ENCODE measurements at places on chromosomes 5 and 9.

DNA sequence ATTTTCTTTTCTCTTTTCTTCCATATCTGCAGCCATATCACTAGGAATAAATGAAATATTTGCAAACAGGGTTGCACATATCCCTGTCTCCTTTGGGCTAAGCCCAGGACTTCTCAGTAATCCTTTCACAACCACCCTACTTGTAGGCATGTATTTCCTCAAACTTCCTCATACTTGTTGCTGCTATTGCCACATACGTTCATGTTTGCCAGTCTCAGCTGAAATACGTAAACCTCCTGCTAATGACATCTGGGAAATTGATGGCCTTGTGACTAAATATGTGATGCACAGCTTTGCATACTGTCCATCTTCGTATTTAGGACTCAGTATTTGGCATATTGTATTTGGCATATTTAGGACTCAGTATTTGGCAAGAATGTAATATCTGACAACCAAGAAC lies 224.6 kb downstream of the PLK2 start:
- DNase-seq = no peak

DNA sequence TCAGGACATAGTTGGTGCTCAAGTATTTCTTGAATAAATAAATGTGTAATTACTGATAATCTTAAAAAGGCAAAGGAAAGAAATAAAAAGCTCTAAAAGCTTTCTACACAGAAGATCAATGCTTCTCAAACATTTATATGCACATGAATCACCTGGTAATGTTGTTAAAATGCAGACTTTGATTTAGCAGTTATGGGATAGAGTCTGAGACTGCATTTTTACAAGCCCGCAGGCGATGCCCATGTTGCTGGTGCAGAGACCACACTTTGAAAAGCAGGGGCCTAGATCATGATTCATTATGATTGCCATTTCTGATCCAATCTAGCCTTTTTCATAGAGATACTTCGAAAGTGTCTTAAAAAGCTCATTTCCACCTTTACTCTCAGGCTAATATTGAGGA lies 3.5 kb upstream of the CCDC152 start:
- DNase-seq = no peak

- DNase-seq = no peak
Measured at GRCh38 chr9:72315510-72316311, 49.3 kb downstream of the ZFAND5 start.

DNA sequence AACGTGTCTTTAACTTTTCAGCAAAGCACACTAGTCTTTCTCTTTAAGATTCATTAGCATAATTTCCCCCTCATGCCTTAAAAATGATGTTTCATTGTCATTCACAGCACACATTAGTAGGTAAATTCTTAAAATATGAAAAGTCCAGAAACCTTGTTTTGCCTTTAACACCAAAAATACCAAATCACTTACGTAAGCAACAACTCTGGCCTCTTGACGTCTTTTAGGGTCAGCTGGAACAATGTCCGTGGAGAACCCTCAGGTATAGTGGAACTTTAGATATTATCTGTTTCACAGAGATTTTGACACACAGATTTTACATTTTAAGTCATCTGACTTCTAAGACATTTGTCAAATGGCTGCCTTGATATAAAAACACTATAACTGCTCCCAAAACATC lies 30.9 kb downstream of the LNPEP start:
- DNase-seq = no peak

DNA sequence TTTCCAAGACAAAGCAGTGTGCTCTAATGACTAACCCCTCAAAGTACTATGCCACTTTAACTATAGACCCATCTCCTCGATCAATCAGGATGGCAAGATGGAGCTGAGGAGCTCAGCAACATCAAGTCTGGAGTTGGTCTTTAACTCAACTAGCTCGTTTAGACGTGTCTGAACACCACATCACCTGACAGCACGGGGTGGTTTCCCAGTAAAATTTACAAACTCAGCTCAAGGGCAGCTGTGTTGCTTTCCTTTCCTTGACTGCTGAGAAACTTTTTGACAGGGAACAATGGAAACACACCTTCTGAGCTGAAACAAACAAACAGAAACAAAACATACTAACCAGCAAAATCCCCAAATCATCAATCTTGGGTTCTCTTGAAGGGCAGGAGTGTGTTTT lies 202.5 kb downstream of the NTRK2 start:
- DNase-seq = no peak

- DNase-seq = no peak
Measured at GRCh38 chr9:131688377-131688776, 51.5 kb downstream of the RAPGEF1 start.

GRCh38 chr5:97694091-97694490 lies 511.0 kb upstream of the RIOK2 start:
- DNase-seq = no peak

- DNase-seq = no peak
Measured at GRCh38 chr5:142842994-142843905, 73.1 kb downstream of the ARHGAP26 start.

- no peak for DNase-seq
Measured at GRCh38 chr5:63055421-63055820, 476.8 kb downstream of the LRRC70 start.

GRCh38 chr5:134517553-134517952 lies 7.9 kb upstream of the JADE2 start:
- DNase-seq = no peak

GRCh38 chr5:139647506-139648204 lies 494 bp upstream of the CXXC5 start:
- DNase-seq = no peak

DNA sequence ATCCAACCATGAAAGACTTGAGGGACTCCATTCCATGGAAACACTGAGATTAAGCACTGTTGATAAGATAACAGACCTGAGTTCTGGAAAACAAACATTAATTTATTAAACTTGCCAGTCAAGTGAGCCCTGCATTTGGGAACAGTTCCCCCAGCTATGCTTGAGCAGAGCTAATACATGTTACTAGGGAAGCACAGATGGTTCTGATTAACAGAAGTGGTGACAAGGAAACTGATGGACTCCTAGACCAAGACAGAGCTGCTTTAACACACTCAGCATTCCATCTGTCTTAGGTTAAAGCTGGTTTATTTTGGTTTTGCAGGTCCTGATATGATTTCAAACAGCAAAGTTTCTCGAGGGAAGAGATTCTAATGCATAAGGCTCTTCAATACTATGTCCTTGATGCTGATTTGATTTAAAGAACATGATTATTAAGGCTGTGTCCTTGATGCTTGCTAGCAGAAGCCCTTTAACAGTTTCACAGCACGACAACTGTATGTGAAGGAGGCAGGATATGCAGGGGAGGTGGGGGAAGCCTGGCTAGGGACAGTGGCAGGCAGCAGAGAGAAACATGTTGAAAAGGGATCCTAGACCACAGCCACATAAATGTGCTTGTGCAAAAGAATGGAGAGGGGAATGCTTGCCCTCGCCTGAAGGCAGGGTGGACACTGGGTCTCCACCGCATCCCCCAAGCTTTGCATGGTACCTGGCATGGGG lies 66.2 kb downstream of the ACTBL2 start:
- peak; percentile 52 for DNase-seq

DNA sequence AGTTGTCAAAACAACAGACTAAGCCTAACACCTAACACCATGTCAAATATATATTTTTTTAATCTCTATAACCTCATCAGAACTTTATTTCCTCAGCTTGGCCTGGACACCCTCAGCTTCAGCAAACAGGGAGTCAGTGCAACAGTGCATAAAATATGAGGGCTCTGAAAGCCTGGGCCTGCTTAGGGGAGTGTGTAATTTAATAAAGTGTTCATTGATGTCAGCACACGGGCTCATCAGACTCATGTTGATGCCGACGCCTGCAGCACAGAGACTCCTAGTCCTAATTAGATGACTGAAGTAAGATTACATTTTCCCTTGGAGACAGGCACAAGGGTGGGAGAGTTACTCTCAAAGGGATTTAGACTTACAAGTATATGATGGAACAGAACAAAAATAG lies 37.8 kb downstream of the CDH10 start:
- DNase-seq = no peak

- peak; percentile 91 for DNase-seq
Measured at GRCh38 chr5:132674671-132675506, 1.1 kb downstream of the IL4 start.

GRCh38 chr5:100598446-100598845 lies 63.3 kb downstream of the FAM174A start:
- DNase-seq = no peak

DNA sequence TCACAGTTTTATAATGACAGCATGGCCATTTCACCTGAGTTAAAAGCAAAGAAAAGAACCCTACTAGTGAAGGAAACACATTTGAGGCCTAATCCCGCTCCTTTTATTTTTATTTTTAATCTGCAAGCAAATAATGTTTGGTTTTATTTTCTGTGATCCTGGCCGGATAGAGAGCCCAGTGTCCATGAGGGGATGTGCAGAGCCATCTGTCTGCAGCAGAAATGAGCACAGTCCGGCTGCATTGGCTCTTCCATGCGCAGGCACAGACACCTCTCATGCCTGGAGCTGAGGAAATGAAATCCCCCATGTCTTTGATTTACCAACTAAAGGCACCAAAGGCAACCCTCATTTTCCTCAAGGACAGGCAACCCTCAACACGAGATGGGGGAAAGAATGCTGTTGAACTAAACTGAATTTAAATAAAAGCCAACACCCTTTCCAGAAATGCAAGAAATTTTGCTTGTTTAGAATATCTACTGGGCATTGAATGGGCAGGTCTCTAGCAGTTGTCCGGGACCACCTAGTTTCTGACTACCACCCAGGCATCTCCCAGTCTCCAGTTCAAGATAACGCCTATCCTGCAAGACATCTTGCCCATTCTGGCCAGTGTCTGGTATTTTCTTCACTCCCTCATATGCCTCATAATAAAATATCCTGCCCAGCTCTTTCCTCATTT lies 47.9 kb upstream of the SEMA6A start:
- no peak for DNase-seq

GRCh38 chr5:39829441-39829840 lies 404.7 kb upstream of the DAB2 start:
- no peak for DNase-seq

- DNase-seq = no peak
Measured at GRCh38 chr9:112618385-112619009, 99.4 kb downstream of the INIP start.

DNA sequence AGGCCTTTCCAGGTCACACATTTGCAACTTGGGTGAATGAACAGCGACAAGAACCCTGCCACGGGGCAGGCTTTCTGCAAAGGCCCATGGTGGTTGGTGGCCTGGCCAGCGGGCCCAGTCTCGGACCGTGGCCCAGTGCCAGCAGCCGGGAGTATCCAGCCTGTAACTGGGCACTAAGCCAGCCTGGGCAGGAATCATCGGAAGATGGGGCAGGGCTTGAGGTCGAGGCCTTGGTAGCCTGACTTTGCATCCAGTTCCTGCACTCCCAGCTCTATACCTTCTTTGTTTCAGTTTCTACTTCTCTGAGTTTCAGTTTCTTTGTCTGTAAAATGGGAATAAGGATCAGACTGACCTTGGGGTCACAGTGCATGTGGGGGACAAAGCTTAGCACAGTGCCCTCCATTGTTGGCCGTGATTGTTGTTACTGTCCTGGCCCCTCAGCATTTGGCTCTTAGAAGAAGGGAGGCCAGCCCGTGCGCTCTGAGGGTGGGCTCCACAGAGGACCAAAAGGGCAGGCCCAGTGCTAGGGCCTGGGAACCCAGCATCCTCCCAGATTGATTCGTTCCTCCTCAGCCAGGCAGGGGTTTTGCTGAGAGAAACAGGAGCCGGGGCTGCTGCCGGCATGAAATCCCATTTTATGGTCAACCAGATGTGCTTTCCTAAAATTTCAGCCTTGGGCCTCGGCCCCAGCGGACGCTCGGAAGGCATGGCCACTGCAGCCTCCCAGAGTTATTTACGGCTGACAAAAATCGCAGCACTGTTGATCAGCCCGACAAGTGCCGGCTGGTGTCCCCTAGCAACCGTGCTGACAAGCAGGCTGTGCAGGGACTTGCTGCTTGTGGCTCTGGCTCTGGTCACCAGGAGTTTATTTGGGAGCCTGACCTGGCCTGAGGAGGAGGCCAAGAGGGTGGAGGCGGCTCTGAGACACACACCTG lies 43.6 kb downstream of the JADE2 start:
- no peak for DNase-seq

DNA sequence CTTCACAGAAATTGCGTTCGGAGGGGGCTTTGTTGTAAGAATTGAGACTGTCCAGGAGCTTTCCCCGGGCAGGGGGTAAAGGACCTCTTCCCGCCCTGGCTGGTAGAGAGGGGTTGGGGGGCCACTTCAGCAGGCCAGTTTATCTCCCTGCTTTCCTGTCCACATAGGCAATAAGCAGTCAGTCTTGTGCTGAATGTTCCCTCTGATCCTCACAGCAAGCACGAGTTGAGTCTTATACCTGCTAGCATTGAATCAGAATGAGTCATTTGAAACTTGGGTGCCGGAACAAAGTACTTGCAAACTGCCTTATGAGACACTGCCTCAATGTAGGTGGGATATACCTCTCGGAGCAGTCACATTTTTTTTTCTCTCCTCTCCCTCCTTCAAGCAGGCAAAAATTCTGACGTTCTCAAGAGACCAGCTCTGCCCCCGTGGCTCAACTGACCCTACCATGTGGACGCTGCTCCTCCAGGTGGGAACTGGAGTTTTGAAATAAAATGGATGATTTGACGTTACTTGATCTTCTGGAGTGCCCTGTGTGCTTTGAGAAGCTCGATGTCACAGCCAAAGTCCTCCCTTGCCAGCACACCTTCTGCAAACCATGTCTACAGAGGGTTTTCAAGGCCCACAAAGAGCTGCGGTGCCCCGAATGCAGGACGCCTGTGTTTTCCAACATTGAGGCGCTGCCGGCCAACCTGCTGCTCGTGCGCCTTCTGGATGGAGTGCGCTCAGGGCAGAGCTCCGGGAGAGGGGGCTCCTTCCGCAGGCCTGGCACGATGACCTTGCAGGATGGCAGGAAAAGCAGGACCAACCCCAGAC lies 1.3 kb downstream of the SH3RF2 start:
- no peak for DNase-seq

- DNase-seq = no peak
Measured at GRCh38 chr5:128257076-128257475, 173.5 kb downstream of the SLC12A2 start.

DNA sequence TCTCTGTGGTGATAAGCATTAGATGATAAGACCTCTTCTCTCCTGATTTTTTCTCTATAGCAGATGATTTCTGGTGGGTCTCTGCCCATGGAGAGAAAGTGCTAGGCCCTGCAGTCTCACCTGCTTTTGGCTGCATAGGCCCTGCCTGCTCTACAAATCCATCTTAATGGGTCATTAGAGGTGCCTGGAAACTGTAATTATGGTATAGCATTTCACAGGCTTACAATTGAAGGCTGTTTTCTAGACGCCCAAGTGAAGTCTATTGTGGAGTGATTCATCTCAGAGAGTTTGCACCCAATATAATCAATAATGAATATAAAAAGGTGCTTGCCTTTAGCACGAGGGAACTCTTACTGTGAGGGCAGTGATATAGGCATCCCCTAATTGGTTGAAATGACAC lies 33.8 kb downstream of the NEUROG1 start:
- DNase-seq = no peak

GRCh38 chr5:119019501-119019900 lies 31.2 kb upstream of the DTWD2 start:
- DNase-seq = no peak

DNA sequence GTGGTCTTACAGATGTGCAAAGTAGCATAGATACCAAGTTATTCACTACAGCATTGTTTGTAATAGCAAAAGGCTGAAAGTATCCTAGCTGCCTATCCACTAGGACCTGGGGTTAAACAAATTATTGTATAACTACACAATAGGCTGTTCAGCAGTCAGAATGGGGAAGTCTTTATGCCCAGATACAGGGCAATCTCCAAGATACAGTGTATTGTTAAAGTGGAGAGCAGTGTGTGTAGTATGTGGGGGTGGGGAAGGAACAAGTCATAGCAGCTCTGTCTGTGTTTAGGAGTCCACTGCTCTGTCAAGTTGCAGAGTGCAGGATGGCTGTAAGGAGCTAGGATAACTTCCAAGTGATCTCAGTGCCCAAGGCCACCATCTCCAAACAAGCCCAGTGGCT lies 5.5 kb downstream of the PCYOX1L start:
- no peak for DNase-seq

All from AG04449 (cell line).